ENCODE measurements at places on chromosomes 4 and X. TPM values are rescaled to one million over a fixed set of nuclear protein-coding genes. Genes with fewer than 3 reads are reported as not detected.

TMEM35A gene
- 0.68 TPM for total RNA-seq

USP9X gene
- total RNA-seq: 87.8 TPM

HGFAC gene
- total RNA-seq: not detected

SLC7A11 gene
- 2.6 TPM for total RNA-seq

GPR173 gene
- 2.7 TPM for total RNA-seq

VGLL1 gene
- not detected for total RNA-seq

INTU gene
- total RNA-seq: 16.6 TPM

LONRF3 gene
- total RNA-seq: 8.5 TPM

PAGE2B gene
- not detected for total RNA-seq

KDR gene
- 27.1 TPM for total RNA-seq

COQ2 gene
- 3.4 TPM for total RNA-seq

YY2 gene
- 1.5 TPM for total RNA-seq

SYN1 gene
- total RNA-seq: 0.27 TPM

CFAP47 gene
- not detected for total RNA-seq

NAP1L2 gene
- 4.2 TPM for total RNA-seq

DRD5 gene
- total RNA-seq: not detected

AMBN gene
- total RNA-seq: not detected

P2RY10 gene
- 0.54 TPM for total RNA-seq
